A549 treated with CpdA at 1 μM for 4 hours (cell line): ENCODE measurements at places on chromosomes 6 and 20. TPM values are rescaled to one million over a fixed set of nuclear protein-coding genes. Genes with fewer than 3 reads are reported as not detected.

E2F3 gene
- total RNA-seq: 12.6 to 14.8 TPM (median 13.2 TPM) in 5 replicates

PARD6B gene
- total RNA-seq: 2.2 to 4.3 TPM (median 3.0 TPM) in 5 replicates

PTCHD4 gene
- total RNA-seq: 0.05 to 0.06 TPM in 2 of 5 replicates, not detected in the others

BMP2 gene
- total RNA-seq: 0.55 to 1.0 TPM (median 0.68 TPM) in 5 replicates

LZTS3 gene
- total RNA-seq: 2.5 to 2.9 TPM (median 2.7 TPM) in 5 replicates

EPPIN gene
- total RNA-seq: not detected in 5 replicates

SLC17A2 gene
- not detected in 5 replicates for total RNA-seq

GPX5 gene
- total RNA-seq: not detected in 5 replicates

FERMT1 gene
- 16.3 to 20.6 TPM (median 17.5 TPM) in 5 replicates for total RNA-seq

TCF15 gene
- not detected in 5 replicates for total RNA-seq

IL17A gene
- total RNA-seq: not detected in 5 replicates

RNF39 gene
- 0.03 TPM in 1 of 5 replicates, not detected in the others for total RNA-seq

CPXM1 gene
- total RNA-seq: not detected in 5 replicates

VIP gene
- total RNA-seq: not detected in 5 replicates

ARHGAP40 gene
- not detected in 5 replicates for total RNA-seq

MTFR2 gene
- total RNA-seq: 9.9 to 12.2 TPM (median 11.5 TPM) in 5 replicates

TOP1 gene
- total RNA-seq: 69.6 to 91.5 TPM (median 71.3 TPM) in 5 replicates

KCNK5 gene
- 0.99 to 1.4 TPM (median 1.2 TPM) in 5 replicates for total RNA-seq

MYT1 gene
- total RNA-seq: 0.05 to 0.27 TPM (median 0.09 TPM) in 4 of 5 replicates, not detected in the other

SAMD5 gene
- 0.62 to 0.94 TPM (median 0.76 TPM) in 5 replicates for total RNA-seq

GJA10 gene
- total RNA-seq: not detected in 5 replicates

TP53TG5 gene
- total RNA-seq: not detected in 5 replicates

ENPP4 gene
- total RNA-seq: 0.22 to 0.34 TPM (median 0.25 TPM) in 5 replicates

TTI1 gene
- 19.7 to 24.8 TPM (median 22.8 TPM) in 5 replicates for total RNA-seq

BCAS1 gene
- total RNA-seq: 0.50 to 0.84 TPM (median 0.62 TPM) in 5 replicates

VSX1 gene
- total RNA-seq: 0.49 to 0.90 TPM (median 0.77 TPM) in 5 replicates

GPLD1 gene
- 0.66 to 1.2 TPM (median 1.1 TPM) in 5 replicates for total RNA-seq
